ENCODE measurements at places on chromosomes 11 and 22.

DNA sequence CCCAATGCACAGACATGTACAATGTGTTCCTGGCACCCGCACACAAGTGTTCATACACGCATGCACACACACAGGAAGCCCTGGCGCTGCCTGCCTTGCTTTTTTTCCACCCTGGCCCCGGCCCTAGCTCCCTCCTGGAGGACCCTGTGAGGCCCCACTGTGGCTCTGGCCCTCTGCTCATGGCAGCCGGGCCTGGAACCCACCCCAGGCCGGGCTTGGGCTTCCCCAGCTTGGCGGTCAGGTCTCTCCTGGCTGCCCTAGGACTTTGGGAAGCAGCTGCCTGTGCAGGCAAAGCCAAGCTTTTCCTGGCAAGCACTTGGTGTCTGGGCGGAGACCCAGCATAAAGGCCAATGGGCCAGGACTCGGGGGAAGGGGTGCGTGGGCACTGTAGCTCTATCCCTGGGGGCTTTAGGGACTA is 30.5 kb downstream of the CD82 start:
- DNase-seq = no peak

DNA sequence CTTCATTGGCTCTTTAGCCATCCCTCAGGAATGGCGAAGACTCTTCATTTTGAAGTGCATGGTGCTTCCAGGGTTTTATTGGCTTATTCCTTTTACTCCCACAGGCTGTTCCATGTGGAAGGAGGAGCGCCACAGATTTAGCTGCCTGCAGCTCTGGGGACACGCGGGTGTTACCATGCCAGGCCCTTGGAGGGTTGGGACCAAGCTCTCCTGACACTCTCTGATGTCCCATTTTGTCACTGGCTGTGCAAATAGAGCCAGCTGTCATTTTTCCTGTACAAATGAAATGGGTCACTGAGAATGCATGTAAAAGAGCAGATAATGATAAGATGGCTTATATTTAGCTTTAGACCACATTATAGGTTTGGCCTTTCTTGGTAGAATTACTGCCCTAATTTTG is 9.2 kb downstream of the THYN1 start:
- no peak for DNase-seq

DNA sequence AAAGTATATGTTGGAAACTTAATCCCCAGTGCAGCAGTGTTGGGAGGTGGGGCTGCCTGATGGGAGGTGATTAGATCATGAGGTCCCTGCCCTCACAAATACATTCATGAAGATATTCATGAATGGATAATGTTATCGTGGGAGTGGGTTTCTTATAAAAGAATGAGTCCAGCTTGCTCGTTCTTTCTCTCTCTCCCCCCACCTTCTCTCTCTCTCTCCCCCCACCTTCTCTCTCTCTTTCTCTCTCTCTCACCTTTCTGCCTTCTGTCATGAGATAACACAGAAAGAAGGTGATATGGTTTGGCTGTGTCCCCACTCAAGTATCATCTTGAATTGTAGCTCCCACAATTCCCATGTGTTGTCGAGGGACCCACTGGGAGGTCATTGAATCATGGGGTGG is 66.7 kb upstream of the NUP50 start:
- no peak for DNase-seq

DNA sequence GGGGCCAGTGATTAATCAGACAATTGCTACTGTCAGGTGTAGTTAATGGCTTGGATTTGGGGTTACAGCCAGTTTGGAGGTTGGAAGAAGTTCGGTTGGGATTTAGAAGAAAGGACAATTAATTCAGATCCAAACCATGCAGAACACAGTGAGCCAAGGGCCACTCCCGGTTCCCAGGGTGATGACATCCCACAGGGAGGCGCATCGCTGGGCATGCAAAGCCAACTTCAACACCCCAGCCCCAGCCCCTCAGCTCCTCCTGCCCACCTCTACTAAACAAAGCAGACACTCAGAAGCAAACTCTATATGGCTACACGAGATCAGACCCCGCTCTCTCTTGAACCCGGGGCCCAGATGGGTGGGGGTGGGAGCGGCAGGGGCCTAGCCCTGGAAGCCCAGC is 10.2 kb downstream of the MB start:
- DNase-seq = no peak

- DNase-seq = no peak
These were observed 59.5 kb downstream of the TNRC6B start for GRCh38 chr22:40237241-40237640.

- DNase-seq = no peak
These were observed 101.8 kb downstream of the USP35 start for GRCh38 chr11:78290293-78291176.

DNA sequence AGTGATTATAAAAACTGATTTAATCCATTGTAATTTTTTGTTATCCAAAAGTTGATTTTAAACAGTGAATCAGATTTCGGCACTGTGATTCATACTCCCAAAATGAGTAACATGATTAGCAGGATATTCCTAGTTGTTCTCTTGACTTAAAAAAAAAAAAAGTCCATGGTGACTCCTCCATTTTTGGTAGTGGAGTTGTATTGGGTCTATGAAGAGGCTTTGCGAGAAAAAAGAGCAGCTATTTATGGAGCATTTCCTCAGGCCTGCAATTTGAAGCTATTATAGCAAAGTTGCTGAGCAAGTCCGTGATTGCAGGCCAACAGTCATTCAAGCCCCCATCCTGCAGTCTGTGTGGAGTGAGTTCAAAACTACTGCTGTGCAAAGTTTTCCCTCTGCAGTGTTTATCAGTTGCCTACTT is 28.8 kb downstream of the YAP1 start:
- DNase-seq = no peak

DNA sequence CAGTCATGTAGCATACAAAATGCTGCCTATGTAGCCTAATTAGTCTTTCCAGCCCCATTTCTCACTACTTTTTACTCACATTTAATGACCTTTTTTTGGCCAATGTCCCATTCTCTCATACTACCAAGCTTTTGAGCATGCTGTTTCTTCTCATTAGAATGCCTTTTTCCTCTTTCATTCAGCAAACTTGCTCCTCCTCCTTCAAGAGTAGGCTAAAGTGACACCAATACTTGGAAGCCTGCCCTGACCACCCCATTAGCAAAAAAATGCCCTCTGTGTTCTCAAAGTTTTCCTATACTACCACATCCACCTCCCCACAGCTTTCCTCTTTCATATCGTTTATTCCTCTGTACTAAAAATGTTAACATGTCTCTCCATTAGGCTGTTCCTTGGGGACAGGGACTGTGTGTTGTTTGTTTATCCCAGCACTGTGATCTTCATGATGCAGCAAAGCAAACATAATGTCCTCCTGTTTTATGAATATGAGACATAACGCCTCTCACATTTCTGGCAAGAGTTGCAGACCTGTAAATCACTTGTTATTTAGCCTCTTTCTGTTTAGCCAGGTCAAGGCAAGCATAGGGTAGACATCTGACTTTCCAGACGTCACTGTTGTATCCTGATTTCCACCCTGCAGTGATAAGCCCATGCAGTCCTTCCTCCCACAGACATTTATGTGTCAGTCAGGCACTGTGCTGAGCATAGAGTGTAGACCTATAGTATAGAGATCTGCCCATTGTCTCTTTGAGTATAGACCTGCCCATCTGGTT is 62.0 kb upstream of the UCP3 start:
- DNase-seq = no peak

DNA sequence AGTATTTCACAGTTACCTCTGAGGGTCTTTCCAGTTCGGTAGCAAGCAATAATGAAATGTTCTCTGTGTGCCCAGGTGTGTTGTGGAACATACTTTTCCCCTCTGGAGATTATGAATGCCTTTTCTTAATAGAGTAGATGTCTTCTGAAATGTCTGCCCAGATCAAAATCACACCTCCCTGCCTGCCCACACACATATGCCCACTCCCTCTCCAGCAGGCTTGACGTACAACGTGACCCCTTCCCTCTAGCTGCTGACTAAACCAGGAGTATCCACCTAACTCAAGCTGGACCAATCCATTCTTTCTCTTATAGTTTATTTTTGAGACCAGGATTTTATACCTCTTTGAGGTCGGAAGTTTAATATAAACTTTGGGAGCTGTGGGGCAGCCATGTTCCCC is 48.7 kb downstream of the ME3 start:
- no peak for DNase-seq

GRCh38 chr11:2521081-2521732 is 76.4 kb downstream of the KCNQ1 start:
- DNase-seq = no peak

- DNase-seq = no peak
These were observed 10.4 kb downstream of the JAML start for GRCh38 chr11:118214210-118214914.

GRCh38 chr11:44290208-44290607 is 19.7 kb downstream of the ALX4 start:
- no peak for DNase-seq

GRCh38 chr22:27603800-27604144 is 197.8 kb downstream of the MN1 start:
- DNase-seq = no peak

DNA sequence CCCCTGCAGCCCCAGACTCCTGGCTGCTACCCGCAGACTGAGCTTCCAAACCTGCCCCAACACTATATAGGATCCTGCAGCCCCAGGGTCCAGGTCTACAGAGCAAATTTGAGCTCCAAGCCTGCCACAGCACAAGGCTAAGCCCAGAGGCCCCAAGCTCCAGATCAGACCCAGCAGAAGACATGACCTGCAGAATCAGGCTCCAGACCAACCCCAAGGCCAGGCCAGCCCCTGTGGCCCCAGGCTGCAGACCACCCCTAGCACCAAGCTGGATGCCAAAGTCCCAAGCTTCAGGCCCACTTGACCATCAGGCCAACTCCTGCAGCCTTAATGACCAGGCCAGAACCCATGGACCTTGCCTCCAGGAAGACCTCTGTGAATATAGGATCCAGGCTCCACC is 145.3 kb downstream of the DLG2 start:
- no peak for DNase-seq

- DNase-seq = no peak
These were observed 100.3 kb upstream of the CLPB start for GRCh38 chr11:72534371-72535193.

- no peak for DNase-seq
These were observed 18.6 kb downstream of the ADAMTS8 start for GRCh38 chr11:130409594-130410388.

GRCh38 chr11:108370315-108370714 is 97.0 kb downstream of the C11orf65 start:
- no peak for DNase-seq

GRCh38 chr11:64842851-64843685 is 1.4 kb downstream of the CDC42BPG start:
- no peak for DNase-seq

DNA sequence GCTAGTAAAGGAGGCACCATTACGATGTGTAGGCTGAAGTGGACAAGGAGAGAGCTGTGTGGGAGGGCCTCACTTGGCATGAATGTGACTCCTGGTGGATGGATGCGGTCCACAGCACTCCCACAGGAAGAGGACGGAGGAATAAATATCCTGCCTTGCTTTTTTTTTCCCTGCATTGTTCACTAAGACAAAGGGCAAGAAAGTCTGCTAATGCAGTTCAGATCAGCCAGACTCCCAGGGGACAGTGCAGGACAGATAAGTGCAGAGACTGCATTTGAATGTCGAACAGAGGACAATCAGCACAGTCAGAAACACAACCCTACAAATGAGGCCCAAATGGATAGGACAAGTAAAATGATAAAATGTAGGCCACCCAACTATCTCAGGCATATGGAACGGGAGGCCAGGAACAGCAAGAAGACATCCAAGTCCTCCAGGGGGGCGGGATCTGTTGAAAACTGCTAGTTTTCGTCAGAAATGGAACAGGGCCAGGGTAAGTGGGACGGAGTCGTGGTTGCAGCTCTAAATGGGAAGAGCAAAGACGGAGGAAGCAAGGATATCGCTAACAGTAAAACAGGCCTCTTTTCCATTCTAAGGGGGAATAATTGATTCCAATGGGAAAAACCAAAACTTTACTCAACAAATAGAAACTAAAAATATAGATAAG is 25.2 kb upstream of the OR8B8 start:
- no peak for DNase-seq

DNA sequence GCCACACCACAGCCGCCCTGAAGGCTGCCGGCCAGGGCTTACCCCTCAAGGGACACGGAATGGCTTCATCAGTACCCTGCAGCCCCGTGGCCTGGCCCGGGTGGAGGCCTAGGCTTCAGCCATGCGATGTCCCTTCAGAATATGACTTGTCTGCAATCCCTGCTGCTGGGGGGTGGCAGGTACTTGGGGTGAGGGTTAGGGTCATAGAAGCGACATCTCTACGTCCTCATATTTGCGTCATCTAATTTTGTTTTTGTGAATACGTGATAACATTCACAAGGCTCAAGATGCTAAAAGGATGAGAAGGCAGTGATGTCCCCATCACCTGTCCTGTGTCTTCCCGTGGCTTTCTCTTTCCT is 6.4 kb downstream of the CCND1 start:
- no peak for DNase-seq

DNA sequence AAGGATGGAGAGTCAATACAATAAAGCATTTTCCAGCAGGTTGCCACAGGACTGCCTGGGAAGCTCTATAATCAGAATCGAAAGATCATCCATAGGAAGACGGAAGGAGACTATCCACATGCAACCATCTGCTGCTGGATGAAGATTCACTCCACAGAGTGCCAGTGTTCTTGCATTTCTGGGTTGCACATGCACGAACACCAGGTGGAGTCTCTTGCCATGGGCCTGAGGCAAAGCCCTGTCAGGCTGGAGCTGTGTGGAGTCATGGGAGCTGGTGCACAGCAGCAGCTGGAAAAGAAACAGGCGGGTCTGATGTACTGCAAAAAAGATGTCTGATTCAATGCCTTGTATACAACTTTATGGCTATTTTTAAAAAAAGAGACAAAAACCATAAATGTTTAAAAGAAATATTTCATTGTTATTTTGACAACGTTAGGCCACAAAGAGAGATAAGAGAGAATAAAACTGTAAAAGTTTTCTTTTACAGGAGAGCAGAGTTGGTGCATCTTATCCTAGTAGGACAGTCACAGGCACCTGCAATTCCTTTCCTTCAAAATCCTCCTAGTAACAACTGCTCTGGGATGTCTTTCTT is 12.9 kb upstream of the FAT3 start:
- DNase-seq = no peak

- no peak for DNase-seq
These were observed 2.5 kb downstream of the SMIM35 start for GRCh38 chr11:118084247-118084646.

DNA sequence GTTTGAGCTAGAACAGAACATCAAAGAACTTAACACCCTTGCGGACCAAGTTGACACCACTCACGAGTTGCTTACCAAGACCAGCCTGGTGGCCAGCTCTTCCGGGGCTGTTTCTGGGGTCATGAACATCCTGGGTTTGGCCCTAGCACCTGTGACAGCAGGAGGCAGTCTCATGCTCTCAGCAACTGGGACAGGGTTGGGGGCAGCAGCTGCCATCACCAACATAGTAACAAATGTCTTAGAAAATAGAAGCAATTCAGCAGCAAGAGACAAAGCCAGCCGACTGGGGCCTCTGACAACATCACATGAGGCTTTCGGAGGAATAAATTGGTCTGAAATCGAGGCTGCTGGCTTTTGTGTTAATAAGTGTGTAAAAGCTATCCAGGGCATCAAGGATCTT is 8.7 kb downstream of the APOL5 start:
- no peak for DNase-seq

Data from NCI-H1436 (cell line).